ENCODE measurements at places on chromosomes 13 and 19.

DNA sequence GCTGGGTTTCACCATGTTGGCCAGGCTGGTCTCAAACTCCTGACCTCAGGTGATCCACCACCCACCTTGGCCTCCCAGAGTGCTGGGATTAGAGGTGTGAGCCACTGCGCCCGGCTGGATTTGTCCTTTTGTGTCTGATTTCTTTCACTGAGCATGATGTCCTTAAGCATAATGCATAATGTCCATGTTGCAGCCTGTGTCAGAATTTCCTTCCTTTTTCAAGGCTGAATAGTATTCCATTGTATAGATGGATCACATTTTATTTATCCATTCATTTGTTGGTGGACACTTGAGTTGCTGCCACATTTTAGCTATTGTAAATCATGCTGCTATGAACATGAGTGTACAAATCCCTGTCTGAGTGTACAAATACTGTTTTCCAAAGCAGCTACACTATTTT is 25.5 kb downstream of the RFX2 start:
- no peak for DNase-seq

DNA sequence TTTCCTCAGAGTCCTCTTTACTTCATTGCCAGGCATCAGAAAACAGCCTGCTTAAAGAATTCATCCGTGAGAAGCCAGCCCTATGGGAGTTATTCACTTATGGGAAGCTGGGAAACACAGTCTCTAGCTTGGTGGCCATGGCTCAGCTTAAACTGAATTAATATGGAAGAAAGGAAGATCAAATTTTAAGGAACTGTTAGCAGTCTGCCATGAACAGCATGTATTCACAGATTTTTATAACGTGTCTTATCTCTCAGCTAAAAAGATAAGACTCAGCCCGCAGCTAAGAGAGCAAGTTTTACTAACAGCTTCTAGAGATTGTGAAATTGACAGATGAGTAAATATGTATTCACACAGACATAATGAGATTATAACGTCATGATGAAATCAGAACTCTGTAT is 253.7 kb upstream of the RXFP2 start:
- DNase-seq, result no peak

GRCh38 chr19:8552810-8553209 is 24.4 kb downstream of the MYO1F start:
- DNase-seq, result no peak

- DNase-seq, result no peak
Measured at GRCh38 chr13:73717632-73718031, 416.6 kb downstream of the KLF12 start.

DNA sequence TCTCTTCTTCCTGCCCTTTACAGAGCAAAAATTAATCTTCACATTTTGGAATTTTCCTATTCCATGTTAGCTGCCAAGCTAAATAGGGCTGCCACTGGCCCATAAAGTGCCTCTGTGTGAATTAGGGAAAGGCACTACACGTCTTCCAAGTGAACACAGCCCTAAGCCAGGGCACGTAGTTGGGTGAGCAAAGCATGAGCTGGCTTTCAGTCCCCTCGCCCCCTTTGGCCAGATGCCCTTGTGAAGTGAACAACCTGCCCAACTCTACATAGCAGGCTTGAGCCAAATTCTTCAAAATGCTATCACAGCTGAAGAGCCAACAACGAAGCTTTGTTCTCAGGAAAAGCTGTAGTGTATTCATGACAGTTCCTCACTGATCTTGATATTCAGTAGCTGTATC is 213.1 kb downstream of the OXGR1 start:
- no peak for DNase-seq

DNA sequence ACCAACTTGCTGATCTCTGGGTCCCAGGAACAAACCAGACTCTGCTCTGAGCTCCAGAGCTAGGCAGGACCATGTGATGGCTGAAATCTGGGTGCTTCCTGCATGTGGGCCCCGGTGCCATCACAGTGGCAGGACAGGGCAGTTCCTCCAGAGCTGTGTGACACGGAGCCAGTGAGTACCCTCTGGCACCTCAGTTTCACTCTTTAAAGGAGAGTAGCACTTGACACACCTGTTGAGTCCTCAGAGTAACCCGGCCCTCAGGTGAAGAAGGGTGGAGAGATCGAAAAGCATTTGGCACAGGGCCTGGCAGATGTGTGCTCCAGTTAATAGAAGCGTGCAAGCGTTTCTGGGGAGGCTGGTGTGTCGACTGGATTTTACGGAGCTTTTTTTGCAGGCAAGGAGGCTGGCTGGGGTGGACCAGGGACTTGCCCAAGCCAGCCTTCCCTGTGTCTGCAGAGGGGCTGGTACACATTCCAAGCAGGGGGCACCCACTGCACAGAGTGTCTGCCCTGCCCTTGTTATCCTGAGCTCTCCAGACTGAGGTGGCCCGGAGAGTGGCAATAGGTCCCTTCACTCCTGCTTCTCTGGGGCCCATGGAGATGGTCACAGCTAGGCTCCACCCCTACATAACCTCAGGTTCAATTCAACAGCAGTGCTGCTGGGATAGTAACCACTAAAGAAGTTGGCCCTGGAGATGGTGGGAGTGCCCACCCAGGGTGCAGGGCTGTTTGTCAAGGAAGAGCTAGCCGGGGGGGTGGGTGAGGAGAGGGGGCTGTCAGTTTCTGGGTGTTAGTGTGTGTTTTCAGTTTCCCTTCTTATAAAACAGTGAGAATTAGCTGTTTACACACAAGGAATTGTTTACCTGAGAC is 8.3 kb downstream of the RPS19 start:
- no peak for DNase-seq

- DNase-seq, result no peak
Measured at GRCh38 chr13:32010136-32010535, 21.4 kb upstream of the FRY start.

- no peak for DNase-seq
Measured at GRCh38 chr19:3068071-3068470, 5.8 kb upstream of the TLE5 start.

- DNase-seq, result no peak
Measured at GRCh38 chr13:78121459-78122348, 203.1 kb upstream of the EDNRB start.

GRCh38 chr19:2544576-2545415 is 68.9 kb downstream of the GADD45B start:
- no peak for DNase-seq

GRCh38 chr13:33730147-33730546 is 87.8 kb upstream of the RFC3 start:
- DNase-seq, result no peak

GRCh38 chr13:48412881-48413351 is at the start of gene LPAR6:
LPAR6 (minus strand) TSS chr13:48413113; CDS start chr13:48412423, 690 bp downstream.
- DNase-seq, result no peak

- DNase-seq, result no peak
Measured at GRCh38 chr19:3350014-3350663, 16.2 kb upstream of the NFIC start.

DNA sequence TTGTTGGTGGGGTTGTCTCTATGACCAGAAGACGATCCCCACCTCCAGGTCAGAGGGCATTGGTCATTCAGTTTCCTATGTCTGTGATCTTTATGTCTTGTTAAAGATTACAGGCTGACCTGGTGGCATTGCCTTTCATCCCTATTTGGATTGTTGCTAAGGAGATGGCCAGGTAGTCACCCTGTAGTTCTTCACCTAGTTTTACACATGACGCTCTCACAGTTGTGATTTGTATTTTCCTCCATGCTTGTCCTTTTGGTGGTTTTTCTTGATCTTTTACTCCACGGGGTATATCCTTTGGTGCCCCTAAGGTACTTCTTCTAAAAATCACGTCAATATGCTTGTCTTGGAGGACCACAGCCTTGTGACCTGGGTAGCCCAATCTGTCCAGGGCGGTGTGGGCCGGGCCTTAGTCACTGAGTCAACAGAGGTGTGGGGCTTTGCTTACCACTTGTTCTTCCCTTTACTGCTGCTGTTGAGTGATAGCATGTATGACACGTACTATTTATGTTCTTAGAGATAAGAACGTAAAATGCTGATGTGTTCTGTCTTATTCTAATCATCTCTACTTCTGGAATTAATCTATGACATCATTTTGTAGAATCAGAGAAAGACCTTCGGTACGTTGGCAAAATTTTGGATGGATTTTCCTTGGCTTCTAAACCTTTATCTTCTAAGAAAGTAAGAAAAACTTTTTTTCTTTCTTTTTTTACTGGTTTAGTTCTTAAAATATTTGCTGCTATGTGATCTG is 20.1 kb downstream of the GPATCH1 start:
- DNase-seq, result no peak

- DNase-seq, result no peak
Measured at GRCh38 chr13:100460266-100460665, 128.3 kb downstream of the GGACT start.

GRCh38 chr19:48671446-48671995 is 1.3 kb downstream of the NTN5 start:
- no peak for DNase-seq

DNA sequence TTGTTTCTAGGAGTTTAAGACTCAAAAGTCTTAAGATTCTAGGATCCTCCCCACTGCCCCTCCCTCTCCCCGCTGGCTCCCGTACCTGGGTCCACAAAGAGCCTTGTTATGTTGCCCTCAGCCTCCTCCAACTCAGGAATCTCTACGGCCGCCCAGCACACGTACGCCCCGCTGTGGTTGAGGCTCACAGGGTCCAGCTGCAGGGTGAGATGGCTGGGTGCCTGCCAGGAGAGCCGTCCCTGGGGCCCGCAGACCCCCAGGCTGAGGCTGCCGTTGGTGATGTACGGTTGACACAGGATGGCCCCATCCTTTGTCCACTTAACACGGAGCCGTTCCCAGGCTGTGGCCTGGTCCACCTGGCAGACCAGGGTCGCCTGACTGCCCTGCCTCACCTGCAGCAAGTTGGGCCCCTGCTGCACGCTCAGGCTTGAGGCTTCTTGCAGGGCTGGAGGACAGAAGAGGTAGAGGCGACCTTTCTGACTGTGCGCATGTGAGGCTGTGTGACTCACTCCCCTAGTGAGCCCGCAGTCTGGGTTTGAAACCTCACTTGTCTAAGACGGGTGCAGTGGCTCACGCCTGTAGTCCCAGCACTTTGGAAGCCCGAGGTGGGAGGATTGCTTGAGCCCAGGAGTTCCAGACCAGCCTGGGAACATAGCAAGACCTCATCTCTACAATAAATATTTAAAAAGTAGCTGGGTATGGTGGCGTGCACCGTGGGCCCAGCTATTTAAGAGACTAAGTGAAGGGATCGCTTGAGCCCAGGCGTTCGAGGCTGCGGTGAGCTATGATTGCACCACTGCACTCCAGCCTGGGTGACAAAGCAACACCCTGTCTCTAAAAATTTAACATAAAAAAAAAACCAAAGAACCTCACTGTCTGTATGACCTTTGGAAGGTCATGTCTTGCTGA is 4.0 kb downstream of the TMIGD2 start:
- no peak for DNase-seq

DNA sequence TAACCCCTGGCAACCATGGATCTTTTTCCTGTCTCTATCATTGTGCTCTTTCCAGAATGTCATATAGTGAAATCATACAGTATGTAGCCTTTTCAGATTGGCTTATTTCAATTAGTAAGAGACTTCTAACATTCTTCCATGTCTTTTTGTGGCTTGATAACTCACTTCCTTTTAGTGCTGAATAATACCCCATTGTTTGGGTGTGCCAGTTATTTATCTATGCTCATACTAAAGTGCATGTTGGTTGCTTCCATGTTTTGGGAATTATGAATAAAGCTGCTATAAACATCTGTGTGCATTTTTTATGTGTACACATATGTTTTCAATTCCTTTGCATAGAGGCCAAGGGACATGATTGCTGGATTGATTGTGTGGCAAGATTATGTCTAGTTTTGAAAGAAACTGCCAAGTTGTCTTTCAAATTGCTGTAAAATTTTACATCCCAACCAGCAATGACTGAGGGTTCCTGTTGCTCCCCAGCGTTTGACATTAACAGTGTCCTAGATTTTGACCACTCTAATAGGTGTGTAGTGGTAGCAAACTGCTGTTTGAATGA is 358.9 kb downstream of the ITGBL1 start:
- no peak for DNase-seq

DNA sequence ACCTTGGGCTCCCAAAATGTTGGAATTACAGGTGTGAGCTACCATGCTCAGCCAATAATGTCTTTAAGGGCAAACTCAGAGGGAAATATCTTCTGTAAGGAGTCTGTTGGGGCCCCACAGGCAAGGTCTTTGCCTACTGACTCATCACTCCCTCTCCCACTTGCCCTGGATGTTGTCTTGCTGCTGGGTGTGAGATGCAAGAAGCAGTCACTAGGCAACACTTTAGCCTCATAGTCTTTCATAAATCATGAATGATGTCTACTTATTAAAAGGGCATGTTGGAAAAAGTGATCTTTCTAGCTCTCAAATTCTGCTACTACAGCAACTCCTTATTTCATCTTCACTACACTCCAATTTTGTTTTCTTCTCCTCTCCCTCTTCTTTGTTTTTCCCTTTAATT is 34.6 kb upstream of the SLC10A2 start:
- DNase-seq, result no peak

DNA sequence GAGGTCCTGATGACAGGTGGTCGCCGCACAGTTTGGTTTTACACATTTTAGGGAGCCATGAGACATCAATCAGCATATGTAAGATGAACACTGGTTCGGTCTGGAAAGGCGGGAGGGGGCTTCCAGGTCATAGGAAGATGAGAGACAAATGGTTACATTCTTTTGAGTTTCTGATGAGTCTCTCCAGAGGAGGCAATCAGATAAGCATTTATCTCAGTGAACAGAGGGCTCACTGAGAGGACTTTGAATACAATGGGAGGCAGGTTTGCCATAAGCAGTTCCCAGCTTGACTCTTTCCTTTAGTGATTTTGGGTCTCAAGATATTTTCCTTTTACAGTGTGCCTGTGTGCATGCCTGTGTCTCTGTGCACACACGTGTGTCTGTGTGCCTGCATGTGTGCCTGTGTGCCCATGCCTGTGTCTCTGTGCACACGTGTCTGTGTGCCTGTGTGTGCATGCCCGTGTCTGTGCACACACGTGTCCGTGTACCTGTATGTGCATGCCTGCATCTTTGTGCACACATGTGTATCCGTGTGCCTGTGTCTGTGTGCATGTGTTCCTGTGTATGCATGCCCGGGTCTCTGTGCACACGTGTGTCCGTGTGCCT is 35.5 kb upstream of the TMEM255B start:
- DNase-seq, result no peak

GRCh38 chr13:77991003-77991402 is 72.4 kb upstream of the EDNRB start:
- no peak for DNase-seq

DNA sequence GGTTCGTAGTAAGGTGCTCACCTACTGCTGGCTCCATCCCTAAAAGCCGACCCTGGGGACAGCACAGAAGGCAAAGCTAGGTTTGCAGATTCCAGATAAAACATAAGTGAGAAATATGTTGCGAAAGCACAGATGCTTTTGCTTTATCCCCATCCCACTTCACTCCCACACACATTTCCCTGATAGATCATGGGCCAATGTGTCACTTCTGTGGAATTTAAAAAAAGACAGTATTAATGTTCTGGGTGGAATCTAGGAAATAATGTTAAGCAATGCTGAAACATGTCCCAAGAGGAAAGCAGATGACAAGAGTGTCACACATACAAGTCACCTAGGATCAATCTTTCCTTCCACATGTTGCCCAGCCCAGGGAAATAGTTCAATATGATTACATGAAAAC is 661.0 kb upstream of the MIR17HG start:
- no peak for DNase-seq

DNA sequence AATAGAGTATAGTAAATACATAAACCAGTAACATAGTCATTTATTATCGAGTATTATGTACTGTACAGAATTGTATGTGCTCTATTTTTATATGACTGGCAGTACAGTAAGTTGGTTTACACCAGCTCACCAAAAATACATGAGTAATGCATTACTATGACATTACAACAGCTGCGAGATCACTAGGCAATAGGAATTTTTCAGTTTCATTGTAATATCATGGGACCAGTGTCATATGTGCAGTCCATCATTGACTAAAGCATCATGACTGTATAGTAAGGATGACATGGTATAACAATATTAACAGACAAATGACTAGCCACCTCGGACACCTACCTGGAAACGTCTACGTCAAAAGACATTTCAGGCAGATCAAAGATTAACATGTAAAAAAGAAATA is 33.6 kb downstream of the ATP7B start:
- no peak for DNase-seq
